ENCODE measurements at places on chromosomes 7 and 10. TPM values are rescaled to one million over a fixed set of nuclear protein-coding genes. Genes with fewer than 3 reads are reported as not detected.

DNA sequence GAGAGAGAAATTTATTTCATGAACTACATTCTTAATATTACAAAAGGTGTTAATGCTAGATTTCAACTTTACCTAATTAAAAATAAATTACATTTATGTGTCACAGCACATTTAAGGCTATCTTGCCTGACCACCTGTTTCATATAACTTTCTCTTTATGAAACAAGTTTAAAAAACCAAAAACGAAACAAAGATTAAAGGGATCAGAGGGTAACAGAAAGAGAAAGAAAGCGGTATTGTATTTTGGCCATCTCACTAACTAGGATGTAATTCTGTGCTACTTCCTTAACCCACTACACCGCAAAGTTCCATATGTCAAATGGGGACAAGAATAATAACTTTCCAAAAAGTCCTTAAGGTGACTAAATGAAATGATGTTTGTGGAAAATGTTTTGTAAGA, 6.3 kb upstream of the RHOBTB1 start:
- no peak for DNase-seq

GRCh38 chr7:6612819-6613218, 2.6 kb upstream of the ZNF853 start:
- DNase-seq = no peak

DNA sequence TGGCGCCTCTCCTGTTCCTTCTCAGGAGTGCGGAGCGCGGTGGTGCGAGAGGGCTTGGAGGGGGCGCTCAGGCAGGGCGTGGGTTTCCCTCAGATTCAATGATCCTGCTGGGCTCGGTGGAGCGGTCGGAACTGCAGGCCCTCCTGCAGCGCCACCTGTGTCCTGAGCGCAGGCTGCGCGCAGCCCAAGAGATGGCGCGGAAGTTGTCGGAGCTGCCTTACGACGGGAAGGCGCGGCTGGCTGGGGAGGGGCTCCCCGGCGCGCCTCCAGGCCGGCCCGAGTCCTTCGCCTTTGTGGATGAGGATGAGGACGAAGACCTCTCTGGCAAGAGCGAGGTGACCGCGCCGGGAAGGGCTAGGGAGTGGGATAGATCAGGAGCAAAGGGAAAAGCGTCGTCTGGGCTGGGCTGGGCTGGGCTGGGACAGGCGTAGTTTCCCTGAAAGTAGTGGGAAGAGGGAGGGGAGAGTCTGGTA, 17.0 kb downstream of the FAM131B start:
- no peak for DNase-seq

GRCh38 chr7:36894190-36894589, 169.9 kb upstream of the AOAH start:
- DNase-seq = no peak

DNA sequence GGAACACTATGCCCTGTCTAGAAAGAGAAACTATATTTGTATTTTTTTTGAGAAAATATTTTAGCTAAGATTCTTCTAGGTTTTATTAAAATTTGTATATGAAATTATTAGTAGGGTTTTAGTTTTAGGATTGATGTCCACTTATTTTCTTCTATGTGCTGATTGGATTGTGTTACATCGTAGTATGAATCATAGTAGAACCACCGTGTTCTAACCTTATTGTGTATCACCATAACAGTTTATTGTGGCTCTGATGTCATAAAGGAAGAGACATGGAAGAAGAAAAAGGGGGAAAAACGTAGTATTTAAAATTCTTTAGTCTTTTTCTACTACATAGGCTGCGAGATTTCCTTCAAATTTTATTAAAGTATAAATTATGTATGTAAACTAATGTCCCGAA, 1.9 kb downstream of the AGBL3 start:
- DNase-seq = no peak

GRCh38 chr7:82389876-82390275, 53.7 kb downstream of the CACNA2D1 start:
- DNase-seq = no peak

The FAM25C gene
- total RNA-seq = not detected

Data from occipital lobe (tissue), 3 donors.